Suprapubic skin (tissue), 4 donors: ENCODE measurements at places on chromosomes 5 and 9. TPM values are rescaled to one million over a fixed set of nuclear protein-coding genes. Genes with fewer than 3 reads are reported as not detected.

DNA sequence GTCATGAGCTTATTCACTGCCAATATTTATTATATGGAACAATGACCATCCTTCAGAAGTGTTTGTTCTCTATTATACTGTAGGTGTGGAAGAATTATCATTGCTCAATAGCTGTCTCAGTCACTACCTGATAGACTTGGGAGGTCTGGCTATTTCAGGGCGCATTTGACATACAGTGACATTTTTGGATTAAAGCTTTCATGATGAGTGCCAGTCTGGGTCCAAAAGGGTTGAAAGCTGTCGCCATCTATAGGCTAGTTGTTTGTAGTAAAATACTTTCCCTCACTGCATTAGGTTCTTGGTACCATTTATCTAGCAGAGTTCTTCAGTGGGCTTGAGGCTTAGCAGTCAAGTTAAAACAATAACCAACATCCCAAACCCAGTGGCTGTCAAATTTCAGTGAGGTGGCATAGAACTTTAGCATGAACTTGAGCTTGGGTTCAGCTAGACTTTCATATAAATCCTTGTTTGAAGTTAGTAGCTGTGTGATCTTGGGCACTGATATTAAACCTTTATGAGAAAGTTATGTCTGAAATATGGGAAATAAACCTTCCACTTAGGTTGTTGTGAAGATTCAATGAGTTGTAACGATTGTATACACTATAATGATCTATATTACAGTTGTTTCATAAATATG, 110.5 kb upstream of the CDKN2B start:
- peaks cover 21% of the 10 kb centered on the region for H3K4me1 ChIP-seq
- H3K27me3 ChIP-seq = no peaks in the 10 kb centered on the region
- no peak for DNase-seq
- H3K27ac ChIP-seq = no peak overlapping the region
- no peak overlapping the region for H3K4me3 ChIP-seq
- no peaks in the 10 kb centered on the region for H3K36me3 ChIP-seq

DNA sequence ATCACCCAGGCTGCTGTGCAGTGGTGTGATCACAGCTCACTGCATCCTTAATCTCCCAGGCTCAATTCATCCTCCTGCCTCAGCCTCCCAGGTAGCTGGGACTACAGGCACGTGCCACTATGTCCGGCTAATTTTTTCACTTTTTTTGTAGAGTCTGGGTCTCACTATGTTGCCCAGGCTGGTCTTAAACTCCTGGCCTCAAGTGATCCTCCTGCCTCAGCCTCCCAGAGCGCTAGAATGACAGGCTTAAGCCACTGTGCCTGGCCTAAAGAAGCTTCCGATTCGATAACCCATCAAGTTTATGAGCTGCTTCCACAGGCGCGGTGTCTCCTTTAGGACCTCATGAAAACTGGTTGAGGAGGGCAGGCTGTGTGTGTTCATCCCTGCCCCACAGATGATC, 16.2 kb downstream of the COL27A1 start:
- H3K4me3 ChIP-seq = no peak overlapping the region
- no peak overlapping the region for H3K27ac ChIP-seq
- H3K27me3 ChIP-seq = no peaks in the 10 kb centered on the region
- no peak for DNase-seq
- H3K36me3 ChIP-seq = peaks cover 6% of the 10 kb centered on the region
- H3K4me1 ChIP-seq = peaks cover 21% of the 10 kb centered on the region

WDR38 gene
- total RNA-seq = not detected

DNA sequence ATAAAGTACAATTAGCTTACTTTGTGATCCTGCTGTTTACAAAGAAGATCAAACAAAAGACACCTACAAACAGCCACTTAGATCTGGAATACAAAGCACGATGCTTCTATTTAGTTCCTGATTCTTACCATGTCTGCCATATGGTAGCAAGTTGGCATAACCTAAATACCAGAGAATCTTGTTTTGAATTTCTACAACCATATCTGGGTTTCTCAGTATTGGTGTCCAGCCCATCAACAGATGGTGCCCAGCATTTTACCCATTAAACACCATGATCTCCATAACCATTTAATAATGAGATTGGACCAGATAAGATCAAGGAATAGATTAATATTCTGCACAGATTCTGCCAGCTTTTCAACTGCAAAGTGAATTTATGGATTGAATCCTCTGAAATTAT, 29.8 kb downstream of the SLC24A2 start:
- no peaks in the 10 kb centered on the region for H3K27me3 ChIP-seq
- DNase-seq = no peak
- no peaks in the 10 kb centered on the region for H3K36me3 ChIP-seq
- H3K4me1 ChIP-seq = no peaks in the 10 kb centered on the region
- H3K27ac ChIP-seq = no peak overlapping the region

- H3K27me3 ChIP-seq = no peaks in the 10 kb centered on the region
- no peak overlapping the region for H3K4me3 ChIP-seq
- no peak overlapping the region for H3K27ac ChIP-seq
Observed at GRCh38 chr5:170471551-170472178, 32.2 kb upstream of the KCNIP1 start.

DNA sequence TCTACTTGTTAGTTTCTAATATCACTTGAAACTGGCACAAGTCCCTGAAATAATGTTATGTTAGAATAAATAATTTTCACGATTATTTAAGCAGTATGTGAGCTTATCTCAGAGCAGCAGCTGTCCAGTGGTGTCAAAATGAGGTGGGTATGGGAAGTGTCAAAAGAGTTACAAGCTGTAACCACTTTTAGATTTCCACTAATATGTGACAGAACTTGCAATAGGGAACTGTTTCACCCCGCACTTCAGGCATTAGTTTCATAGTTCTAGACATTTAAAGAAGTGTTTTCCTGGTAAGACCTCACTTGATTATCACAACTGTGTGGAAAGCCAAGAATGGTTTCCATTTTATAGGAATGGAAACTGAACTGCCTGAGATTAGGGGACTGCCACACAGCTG, 2.9 kb upstream of the ISCA1 start:
- peaks cover 20% of the 10 kb centered on the region for H3K4me1 ChIP-seq
- H3K27me3 ChIP-seq = no peaks in the 10 kb centered on the region
- H3K36me3 ChIP-seq = no peaks in the 10 kb centered on the region

TAF1L gene
- not detected for total RNA-seq
